ENCODE measurements at places on chromosomes 1 and 21.

- peaks cover 18% of the 10 kb centered on the region for H3K4me1 ChIP-seq
- H3K4me3 ChIP-seq: no peak overlapping the region
- no peak overlapping the region for H3K27ac ChIP-seq
Measured at GRCh38 chr21:26117972-26118367, 52.6 kb downstream of the APP start.

GRCh38 chr1:247445526-247446356 is 12.2 kb downstream of the OR2B11 start:
- H3K36me3 ChIP-seq: no peaks in the 10 kb centered on the region
- DNase-seq: no peak
- H3K27me3 ChIP-seq: no peaks in the 10 kb centered on the region
- H3K4me3 ChIP-seq: no peak overlapping the region

DNA sequence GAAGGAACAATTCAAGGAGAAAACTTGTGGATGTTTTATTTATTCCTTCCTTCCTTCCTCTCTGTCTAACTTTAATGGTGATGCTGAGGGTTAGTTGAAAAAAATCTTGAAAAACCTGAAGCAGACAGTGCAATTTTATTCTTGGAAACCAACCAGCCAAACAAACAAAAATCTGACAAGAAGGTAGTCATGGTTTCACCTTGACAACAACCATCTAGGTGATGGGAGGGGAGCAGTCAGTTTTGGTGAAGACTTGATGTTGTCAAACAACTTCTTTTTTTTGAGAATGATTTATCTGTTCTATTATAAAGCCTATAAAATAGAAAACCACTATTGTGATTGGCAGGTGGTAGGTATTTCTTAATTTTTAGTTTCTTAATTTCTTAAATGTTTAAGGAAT is 92.4 kb upstream of the GPR88 start:
- H3K27ac ChIP-seq: no peak overlapping the region
- no peaks in the 10 kb centered on the region for H3K27me3 ChIP-seq
- H3K36me3 ChIP-seq: no peaks in the 10 kb centered on the region
- H3K4me3 ChIP-seq: no peak overlapping the region

DNA sequence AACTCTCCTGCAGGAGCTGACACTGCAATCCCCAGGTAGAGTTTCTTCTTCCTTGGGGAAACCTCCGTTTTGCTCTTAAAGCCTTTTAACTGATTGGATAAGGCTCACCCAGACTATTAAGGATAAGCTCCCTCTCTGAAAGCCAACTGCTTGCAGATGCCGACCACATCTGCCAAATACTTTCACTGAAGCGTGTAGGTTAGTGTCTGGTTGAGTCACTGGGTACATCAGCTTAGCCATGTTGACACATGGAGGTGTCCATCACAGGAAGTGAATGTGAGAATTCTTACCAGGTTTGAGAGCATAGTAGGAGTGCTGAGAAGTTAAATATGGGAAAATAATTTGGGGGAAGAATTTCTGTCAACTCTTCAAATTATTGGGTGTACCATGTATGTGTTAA is 202.0 kb downstream of the AJAP1 start:
- no peaks in the 10 kb centered on the region for H3K27me3 ChIP-seq
- DNase-seq: no peak
- no peaks in the 10 kb centered on the region for H3K4me1 ChIP-seq
- no peaks in the 10 kb centered on the region for H3K36me3 ChIP-seq
- H3K27ac ChIP-seq: no peak overlapping the region

Data from uterus (tissue), 4 donors.